ENCODE measurements at places on chromosomes 7 and 10.
A peak's percentile ranks its signal among the peaks of the same experiment; 100 is the strongest.

GRCh38 chr10:35433851-35434426 lies 97.6 kb downstream of the CCNY start:
- DNase-seq: no peak

GRCh38 chr7:85306115-85306514 lies 119.3 kb upstream of the SEMA3D start:
- DNase-seq: no peak

- no peak for DNase-seq
Measured at GRCh38 chr7:74002474-74003017, 25.4 kb upstream of the ELN start.

- no peak for DNase-seq
Measured at GRCh38 chr10:62794306-62794705, 10.2 kb upstream of the ADO start.

GRCh38 chr10:57815949-57816348 lies 451.7 kb downstream of the IPMK start:
- DNase-seq: no peak

DNA sequence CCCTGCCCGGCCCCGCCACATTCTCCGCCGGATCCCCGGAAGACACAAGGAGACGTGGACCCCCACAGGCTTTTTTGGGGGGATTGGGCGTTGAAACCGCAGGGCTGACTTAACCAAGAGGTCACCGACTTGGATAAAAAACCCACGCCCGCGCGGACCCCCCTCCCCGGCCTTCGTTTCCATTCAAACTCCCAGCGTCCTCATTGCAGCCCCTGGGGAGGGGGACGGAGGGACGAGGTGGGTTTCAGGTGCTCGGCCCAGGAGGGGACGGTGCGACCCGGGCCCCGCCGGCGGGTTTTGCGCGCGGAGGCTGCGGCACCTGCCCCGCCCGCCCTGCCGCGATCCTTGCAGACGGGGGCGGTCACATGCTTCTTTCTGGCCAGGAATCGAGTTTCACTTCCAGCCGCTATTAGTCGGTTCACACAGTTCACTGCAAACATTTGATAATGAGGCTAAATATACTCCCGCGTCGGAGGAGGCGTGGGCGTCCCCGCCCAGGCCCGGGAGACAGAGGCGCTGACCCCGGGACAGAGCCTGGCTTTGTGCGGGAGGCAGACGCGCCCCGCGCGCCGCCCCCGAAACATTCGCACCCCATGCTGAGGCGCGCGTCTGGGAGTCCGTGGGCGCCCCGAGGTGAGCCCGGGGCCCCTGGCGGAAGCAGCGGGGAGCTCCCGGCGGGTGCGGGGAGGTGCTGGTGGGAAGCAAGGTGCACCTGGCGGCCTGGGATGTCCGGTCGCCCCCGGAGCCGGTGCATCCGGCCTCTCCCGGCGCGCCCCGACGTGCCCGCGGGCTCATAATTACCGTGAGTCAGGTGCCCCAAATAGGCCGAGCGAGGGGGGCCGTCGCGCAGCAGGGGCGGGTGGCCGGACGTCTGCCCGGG lies 2.7 kb upstream of the PDGFA start:
- no peak for DNase-seq

DNA sequence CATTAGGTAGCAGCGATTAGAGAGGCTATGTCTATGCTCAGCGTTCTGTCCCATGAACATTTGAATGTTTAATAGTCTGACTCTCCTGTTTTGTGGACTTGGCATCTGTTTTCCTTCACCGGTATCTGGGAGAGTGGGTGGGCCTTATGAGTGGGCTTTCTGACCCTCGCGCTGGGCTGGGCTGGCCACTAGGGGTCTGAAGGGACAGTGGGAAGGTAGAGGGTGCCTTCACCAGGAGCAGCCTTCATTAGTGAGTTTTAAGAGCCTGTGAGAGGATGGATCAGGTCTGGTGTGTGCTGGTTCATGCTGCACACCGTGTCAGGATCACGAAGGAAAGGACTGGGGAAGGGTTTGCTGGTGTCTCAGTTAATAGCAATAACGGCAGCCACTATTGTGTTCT lies 33.4 kb downstream of the DCLRE1A start:
- DNase-seq: no peak

GRCh38 chr10:12529976-12530375 lies 180.6 kb downstream of the CAMK1D start:
- no peak for DNase-seq

DNA sequence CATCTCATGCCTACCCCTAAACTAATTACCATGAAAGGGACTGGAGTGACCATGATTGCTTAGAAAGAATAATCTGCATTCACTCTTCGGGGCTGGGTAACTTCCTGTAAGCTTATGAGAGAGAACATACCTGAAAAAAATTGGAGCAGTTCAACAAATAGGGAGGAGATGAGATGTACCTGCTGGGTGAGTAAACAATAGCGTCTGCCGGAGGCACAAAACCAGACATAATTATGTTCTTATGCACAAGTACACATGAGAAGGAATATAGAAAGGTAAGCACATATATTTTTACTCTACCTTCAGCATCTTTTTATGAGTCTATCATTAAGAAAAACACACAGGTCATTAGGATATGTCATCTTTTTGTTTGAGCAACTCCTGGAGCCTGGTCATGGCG lies 224.6 kb upstream of the FERD3L start:
- no peak for DNase-seq

- DNase-seq: no peak
Measured at GRCh38 chr10:132370426-132371340, 26.3 kb upstream of the PWWP2B start.

DNA sequence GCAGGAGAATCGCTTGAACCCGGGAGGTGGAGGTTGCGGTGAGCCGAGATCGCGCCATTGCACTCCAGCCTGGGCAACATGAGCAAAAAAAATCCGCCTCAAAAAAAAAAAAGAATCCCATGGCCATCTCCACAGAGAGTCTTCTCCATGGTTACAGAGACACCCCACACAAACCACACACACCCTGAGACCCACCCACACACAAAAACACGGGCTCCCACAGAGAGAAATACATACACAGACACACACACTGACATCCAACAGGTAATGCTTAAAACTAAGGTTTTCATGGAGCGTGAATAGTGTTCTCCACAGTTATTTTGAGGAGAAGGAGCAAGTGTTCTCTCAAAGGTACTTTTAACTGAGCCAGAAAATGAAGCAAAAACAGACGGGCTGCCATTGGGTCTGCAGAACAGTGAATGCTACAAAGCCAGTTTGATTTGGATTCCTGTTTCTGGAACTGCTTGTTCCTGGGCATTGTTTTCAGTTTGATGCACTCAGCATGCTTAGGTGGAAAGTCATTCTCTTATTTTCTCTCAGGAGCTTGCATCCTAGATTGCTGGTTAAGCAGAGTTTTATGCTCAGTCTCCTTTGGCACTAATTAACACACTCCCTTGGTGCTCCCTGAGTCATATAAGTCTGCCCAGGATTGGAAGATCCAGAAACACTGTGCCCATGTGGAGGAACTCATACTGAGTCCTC lies 15.4 kb downstream of the AHCYL2 start:
- DNase-seq: no peak

GRCh38 chr10:126177417-126178030 lies 210.8 kb downstream of the ADAM12 start:
- DNase-seq: no peak

- DNase-seq: no peak
Measured at GRCh38 chr7:124723012-124723411, 42.6 kb downstream of the GPR37 start.

DNA sequence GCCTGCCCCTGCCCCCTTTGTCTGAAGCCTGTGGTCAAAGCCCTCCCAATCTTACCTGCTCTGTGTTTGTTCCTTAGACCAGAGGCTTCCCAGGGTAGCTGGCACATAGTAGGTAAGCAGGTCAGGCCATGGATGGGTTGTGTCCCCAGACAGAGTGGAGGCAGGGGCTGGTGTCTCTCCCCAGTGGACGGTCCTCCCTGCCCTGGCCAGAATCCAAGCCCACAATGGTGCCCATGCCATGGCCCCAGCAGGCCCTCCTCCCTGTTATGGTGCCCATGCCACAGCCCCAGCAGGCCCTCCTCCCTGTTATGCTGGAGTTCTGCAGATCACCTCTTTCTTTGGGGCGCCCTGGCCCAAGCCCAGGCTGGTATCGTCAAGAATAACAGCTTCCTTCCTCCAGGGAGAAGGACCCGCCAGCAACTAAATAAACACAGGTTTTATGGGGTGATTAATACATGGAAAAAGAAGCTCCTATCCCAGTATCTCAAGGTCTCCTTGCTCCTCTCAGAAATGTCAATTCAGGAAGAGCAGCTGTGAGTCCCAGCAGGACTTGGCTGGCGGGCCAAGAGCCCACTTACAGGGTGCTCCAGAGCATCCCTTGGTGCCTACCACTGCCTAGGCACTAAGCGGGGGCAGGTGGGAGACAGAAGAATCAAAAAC lies 82.0 kb downstream of the NEURL1 start:
- no peak for DNase-seq

- DNase-seq: no peak
Measured at GRCh38 chr10:133544506-133544905, 17.3 kb downstream of the CYP2E1 start.

DNA sequence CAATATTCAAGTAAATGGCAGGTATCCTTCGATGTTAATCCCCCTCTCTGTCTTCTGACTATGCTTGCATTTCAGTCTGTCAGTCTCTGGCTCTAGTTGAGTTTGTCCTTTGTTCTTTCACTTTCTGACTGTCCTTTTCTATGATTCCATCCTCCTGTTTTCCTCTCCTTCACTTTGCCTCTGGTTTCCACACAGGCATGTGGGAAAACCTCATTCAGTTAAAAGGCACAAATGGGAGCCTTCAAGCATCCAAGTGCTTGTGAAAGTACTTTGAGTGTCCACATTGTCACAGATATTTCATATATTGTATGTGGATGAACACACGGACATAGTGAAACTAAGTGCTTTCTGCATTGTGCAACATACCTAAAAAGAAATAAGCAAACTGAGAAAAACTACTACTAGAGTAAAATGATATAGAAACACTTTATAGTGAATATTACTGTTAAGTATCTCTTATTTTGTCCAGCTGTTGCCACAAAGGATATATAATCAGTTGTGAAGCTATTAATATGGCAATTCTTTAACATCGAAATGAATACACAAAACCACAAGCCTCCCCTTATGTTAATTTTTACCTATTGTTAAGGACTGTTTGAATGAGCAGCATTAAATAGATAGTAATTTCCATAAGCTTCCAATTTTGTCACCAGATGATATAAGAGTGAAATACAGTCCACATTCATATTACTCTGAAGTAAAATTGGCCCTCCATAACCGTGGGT lies 71.7 kb downstream of the NRBF2 start:
- DNase-seq: no peak

- DNase-seq: no peak
Measured at GRCh38 chr7:84848219-84848973, 338.5 kb downstream of the SEMA3D start.

DNA sequence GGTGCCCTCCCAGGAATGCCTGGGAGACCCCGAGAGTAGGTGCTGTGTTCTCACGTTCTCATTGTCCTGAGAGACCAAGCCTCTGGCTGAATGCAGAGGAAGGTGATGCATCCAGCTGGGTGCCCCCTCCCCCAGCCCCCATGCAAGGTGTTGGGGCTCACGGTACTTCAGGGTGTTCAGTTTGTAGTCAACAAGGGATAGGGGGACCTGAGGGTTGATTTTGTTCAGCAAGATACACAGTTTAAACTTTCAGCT lies 60.4 kb upstream of the DUSP5 start:
- DNase-seq: no peak

DNA sequence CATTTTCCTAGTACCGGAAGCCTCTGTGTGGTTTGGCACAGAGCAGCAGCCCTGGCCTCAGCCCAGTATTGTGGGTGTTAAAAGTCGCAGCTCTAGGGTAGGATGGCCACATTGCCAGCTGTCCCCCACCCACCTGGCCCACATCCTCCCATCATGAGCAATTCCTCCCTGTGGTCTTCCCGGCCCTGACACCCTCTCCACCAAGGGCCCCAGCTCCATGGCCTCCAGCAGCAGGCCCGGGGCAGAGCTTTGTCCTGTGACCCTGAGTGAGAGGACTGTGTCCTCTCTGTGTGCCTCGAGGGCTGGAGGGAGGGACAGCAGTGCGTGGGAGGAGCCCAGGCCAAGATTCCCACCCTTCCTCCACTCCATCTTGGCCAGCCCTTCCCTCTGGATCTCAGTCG lies 93.7 kb downstream of the MYL10 start:
- no peak for DNase-seq

- no peak for DNase-seq
Measured at GRCh38 chr7:103082497-103082896, 7.6 kb downstream of the ARMC10 start.

- peak; percentile 52 for DNase-seq
Measured at GRCh38 chr7:98420966-98421612, 20.2 kb upstream of the BAIAP2L1 start.

DNA sequence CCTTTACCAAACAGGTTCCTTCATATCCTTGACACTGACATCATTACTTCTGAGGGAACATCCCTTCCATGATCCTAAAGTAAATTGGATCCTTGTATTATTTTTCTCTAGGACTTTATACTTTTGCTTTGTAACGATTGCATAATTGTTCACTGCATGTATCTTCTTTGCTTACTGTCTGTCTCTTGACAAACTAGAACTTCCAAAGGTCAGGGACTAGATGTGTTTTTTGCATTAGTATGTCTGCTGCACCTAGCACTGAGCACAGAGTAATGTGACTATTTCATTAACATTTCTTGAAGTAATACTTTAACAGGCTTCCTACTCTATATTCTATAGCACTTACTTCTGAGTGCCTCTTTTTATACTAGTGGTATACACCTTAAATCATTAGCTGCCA lies 976.6 kb upstream of the SORCS1 start:
- DNase-seq: no peak

DNA sequence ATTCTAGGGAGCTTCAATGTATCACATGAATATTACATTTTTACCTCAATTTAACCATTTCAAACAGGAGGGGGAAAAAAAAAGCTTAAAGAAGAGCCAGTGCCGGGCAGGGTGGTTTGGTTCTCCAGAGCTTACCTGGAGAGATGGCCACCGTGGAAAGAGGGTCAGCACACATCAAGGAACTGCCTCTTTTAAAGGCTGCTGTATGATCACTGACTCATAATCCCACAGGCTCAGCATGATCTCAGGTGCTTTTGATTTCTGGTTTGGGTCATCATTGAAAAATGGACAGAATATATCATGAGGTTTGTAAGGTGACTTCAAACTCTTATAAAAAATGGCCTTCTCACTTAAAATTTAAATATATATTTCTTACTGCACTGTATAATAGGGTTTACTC lies 67.5 kb upstream of the MDFIC start:
- no peak for DNase-seq

DNA sequence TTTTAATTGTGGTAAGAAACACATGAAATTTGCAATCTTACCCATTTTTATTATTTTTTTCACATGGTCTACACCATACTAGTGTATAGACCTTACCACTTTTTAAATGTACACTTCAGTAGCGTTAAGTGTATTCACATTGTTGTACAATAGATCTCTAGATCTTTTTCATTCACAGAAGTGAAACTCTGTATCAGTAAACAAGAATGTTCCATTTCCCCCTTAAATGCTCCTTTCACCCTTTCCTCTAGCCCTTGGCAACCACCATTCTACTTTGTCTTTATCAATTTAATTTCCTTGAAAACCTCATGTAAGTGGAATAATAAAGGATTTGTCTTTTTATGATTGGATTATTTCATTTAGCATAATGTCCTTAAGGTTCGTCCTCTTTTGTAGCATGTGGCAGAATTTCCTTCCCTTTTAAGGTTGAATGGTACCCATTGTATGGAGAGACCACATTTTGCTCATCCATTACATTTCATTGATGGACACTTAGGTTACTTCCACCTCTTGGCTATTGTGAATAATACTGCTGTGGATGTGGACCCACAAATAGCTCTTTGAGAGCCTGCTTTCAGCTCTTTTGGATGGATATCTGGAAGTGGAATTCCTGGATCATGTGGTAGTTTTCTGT lies 45.7 kb downstream of the SNX10 start:
- no peak for DNase-seq

Data from T-helper 9 cell (primary cell).